CD4-positive, CD25-positive, alpha-beta regulatory T cell (primary cell): ENCODE measurements at places on chromosomes 3 and 15.

- no peak for DNase-seq
Observed at GRCh38 chr15:47177177-47177576, 540.1 kb upstream of the SEMA6D start.

DNA sequence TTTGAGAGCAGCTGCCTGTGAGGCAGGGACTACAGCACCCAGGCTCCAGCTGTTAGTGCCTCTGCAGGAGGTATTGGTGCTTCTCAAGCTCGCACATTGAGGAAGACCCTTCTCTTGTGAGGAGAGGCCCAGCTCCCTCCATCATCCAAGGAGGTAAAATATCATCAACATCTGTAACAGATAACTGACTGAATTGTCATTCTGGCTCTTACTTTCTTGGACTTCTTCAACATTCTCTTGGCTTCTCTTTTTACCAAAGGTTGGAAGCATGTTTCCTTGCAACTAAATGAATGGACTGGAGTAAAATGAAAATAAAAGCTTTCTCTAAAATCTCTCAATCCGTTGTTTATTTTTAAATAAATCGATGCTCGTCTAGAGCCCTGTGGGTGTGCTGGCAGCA lies 53.1 kb upstream of the PXYLP1 start:
- no peak for DNase-seq

DNA sequence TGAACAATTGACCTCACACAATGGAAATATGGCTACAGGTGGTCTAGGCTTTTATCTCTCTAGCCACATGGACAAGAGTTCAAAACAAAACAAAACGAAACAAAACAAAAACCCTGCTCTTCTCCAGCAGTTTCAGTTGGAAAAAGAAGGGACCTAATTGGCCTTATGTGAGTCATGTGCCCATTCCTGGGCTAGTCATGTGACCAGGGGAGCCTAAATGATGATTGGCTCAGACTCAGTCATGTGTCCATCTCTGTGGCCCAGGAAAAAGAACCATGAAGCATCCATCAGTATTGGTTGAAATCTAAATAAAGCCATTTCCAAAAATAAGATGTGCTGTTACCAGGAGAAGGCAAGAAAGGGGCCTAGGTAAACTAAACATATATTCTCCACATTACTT lies 96.8 kb downstream of the ANXA2 start:
- DNase-seq = no peak

GRCh38 chr15:51758645-51759044 lies 7.2 kb downstream of the TMOD2 start:
- no peak for DNase-seq

GRCh38 chr3:9248522-9249271 lies 749 bp downstream of the SRGAP3 start:
- DNase-seq = peak; percentile 20

GRCh38 chr3:123383091-123384053 lies 65.5 kb downstream of the ADCY5 start:
- DNase-seq = no peak

DNA sequence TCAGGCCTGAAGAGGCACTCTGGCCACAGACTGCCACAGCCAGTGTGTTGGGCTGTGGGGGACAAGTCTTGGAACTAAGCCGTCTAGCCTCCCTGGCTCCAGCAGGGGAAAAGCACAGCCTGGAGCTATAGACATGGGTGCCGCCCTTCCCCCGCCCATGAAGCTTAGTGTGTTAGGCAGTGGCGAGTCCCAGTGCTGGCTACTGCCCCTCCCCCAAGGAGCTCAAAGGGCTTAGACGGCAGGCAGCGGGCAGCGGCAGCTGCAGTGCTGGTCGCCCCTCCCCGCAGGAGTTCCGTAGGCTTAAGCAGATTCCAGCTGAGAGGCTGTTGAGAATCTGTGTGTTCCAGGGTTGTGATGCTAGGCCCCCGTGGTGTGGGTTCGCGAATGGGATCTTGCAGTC lies 135.8 kb upstream of the RORA start:
- DNase-seq = no peak

DNA sequence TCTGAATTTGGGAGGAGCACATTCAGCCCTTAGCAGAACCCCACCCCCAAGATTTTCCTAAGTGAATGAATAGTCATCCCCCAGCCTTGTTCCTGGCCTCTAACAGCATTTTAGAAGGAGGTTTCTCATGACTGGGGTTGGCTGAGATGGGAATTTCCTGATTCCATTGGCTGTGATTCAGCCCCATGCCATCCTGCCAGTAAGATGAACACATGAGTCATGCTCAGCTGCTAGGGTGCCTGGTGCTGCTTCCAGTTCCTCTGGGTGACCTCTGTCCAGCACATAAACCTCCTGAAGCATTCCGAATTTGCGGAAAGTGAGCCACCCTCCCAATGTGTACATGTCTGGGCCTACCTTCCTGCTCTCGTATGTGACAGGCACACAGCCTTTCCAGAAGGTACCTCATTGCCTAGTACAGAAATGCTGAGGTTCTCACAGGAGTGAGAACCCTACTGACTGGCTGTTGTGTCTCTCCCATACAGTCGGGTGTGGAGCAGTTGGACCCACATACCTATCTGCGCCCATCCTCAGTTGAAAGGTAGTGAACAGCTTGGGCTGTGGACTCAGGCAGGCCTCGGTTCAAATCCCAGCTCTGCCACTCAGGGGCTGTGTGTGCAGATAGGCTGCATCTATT lies 91.7 kb downstream of the APBA2 start:
- DNase-seq = no peak

GRCh38 chr3:194270627-194271459 lies 80.3 kb downstream of the CPN2 start:
- DNase-seq = no peak

DNA sequence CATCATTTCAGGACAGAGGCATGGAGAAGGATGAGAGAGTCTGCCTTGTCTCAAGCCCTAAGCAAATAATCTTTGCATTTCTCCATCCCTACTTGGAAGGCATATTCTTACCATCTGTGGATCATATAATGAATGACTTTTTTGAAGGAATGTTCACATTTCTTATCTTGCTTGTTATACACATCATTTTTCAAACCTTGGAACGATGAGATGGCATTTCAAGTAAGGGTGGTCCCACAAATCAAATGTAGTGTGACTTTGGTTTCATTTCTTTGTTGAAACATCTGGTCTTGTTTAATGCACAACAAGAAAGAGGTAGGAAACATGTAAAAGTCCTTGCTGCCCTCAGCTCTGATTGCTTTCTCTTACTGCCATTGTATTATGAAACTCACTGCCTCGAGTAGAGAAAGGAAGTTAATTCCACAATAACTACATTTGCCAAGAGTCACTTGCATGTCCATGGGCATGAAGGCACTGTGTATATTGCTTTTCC lies 32.1 kb downstream of the RBMS3 start:
- no peak for DNase-seq

- DNase-seq = no peak
Observed at GRCh38 chr3:45411081-45411480, 22.7 kb downstream of the LARS2 start.

GRCh38 chr3:33115024-33115768 lies 1.4 kb downstream of the CRTAP start:
- DNase-seq = no peak

DNA sequence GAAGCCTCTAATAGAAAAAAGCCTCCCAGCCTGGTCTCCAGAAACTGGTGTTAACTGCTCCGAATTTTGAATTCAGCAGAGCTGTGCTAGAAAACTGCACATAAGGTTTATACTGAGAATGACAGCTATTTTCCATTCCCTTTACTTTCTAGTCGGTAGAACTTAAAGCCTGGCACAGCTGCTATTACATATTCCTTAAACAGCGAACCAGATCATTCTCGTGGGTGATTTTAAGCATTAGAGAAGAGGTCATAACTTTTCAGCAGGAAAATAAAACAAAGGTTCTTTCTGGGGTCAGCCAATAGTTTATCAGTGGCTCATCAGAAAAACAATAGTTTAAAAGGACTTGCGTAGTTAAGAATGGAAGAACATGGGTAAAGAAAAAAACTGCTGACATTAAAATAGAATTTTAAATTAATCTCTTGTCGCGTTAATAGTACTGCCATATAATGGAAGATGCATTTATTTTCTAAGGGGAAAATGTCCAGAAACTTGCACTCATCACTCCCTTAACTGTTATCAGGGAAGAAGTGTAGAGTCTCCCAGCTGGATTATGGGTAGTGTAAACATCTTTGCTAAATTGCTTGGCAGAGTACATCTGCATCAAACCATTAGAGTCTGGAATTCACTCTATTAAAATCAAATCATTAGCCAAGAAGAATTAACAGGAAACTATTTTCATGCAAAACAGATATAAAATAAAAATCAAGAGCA lies 7.9 kb downstream of the VGLL4 start:
- DNase-seq = no peak

GRCh38 chr3:121835465-121835801 lies 424 bp downstream of the EAF2 start:
- no peak for DNase-seq

GRCh38 chr3:55984626-55985025 lies 483.6 kb downstream of the ERC2 start:
- DNase-seq = no peak

DNA sequence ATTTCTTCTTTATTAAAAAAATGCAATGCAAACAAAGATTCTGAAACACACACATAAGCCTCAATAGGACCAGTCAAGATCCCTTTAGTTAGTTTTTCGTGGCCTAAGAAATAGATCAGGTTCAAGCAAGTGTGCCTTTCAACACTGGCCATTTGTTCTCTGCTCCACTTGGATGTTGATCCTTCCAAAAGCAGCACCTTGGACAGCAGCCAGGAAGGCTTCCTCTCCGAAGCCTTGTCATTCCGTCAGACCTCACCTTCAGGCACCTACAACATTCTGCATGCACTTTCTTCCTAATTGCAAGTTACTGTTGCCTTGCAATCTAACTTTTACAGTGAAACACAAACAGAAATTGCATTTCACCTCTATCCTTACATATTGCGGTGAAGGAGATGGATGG lies 155.9 kb upstream of the FEZF2 start:
- DNase-seq = no peak

DNA sequence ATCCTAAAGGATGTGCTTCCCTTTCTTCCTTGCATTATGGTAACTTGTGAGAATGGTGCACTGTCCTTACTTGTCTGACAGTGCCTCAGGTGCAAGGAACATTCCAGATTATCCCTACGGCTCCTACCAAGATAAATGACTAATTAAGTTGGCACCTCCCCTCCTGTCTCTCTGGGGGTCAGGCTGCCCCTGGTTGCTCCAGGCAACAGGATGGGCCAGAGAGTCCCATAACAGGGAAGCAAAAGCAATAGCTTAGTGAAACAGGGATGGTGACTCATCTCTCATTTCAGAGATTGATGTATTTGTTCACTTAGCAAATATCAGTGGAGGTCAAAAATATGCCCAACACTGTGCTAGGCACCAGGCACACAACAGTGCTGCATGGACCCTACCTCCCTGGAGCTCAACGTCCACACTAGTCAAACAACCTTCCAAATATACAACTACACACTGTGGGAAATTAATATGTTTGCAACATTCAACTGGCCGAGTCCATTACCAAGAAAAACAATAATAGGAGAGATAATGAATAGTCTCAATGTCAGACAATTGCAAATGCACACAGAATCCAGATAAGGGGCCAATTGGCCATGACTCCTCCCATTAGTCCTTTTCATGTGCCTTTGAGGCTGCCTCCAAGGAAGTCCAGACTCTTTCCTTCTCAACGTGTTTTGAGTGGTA lies 249.0 kb downstream of the TLE3 start:
- DNase-seq = no peak

GRCh38 chr3:15731024-15731423 lies 66.8 kb downstream of the ANKRD28 start:
- DNase-seq = no peak

GRCh38 chr3:114498539-114499370 lies 204.9 kb downstream of the TIGIT start:
- DNase-seq = no peak

GRCh38 chr3:88312256-88312655 lies 162.5 kb downstream of the C3orf38 start:
- DNase-seq = no peak

- no peak for DNase-seq
Observed at GRCh38 chr3:171782617-171783016, 27.7 kb downstream of the PLD1 start.

DNA sequence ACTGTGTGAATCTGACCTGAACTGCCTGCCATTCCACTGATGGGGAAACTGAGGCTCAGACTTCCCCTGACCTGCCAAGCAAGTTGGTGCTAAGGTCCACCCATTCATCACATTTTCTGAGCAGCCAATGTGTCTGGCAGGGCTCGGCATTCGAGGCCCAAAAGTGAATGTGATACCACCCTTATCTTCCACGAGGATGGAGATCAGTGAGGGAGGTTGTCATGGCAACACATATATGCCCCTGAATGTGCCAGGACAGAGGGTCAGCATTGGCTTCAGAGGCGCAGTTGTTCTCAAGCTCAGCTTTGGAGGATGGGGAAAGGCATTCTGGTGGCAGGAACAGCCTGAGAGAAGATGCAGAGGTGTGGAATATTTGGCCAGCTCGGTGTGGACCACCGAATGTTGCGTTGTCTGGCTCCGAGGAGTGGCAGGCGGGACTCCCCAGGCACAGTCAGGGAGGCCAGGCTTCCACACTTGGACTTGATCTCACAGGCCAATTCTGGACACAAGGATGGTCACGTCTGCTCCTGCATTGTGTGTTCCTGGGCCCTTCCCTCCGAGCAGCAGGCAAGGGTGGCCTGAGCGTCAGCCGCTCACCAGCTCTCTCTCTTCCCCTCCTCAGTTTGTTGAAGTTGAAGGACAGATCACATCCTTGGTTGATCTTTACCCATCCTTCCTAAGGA lies 63.4 kb downstream of the GRIP2 start:
- no peak for DNase-seq

- no peak for DNase-seq
Observed at GRCh38 chr3:128784843-128785242, 58.9 kb downstream of the RAB7A start.

- DNase-seq = no peak
Observed at GRCh38 chr3:142925140-142925539, 36.3 kb upstream of the PCOLCE2 start.

DNA sequence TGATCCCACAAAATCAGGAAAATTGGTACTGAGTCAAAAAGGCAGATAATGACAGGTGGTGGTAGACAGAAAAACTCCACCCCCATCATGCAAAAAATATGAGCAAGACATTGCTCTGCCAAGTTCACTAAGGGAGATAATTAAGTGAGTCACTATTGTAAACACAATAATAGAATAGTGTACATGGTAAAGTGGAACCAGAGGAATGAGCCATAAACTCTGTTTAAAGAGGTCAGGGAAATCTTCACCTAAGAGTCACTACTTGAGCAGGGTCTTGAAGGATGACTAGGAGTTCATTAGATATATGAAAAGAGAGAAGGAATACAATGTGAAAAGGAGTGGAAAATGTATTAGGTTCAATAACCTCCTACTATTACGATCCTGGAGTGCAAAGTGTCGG lies 213.4 kb upstream of the PEX5L start:
- no peak for DNase-seq

DNA sequence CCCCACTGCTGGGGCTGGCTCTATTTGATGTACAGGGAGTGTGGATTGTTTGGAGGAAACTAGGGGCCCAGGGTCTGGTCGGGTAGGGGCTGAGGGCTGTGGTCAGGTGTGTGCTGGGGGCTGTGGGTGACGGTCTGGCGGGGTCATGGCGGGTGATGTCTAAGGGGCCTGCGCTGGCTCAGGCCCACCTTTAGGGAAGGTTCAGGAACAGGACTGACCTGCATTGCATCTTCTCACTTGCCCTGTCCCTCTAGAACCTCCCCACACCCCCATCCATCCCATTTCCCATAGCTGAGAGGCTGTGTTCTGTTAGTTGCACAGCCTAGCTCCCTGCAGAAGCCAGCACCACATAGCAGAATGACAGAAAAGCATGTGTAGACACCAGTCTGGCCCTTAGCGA lies 39.1 kb downstream of the SCN5A start:
- no peak for DNase-seq

GRCh38 chr3:120163026-120163425 lies 68.8 kb upstream of the GSK3B start:
- no peak for DNase-seq
